ENCODE measurements at places on chromosomes 7 and 10.

GRCh38 chr7:140009735-140010134 lies 53.0 kb downstream of the PARP12 start:
- DNase-seq = no peak

- DNase-seq = no peak
These were observed 3.7 kb upstream of the IFIT1B start for GRCh38 chr10:89373916-89374711.

GRCh38 chr10:68871731-68872342 lies 29.3 kb upstream of the DDX50 start:
- peak; percentile 80 for DNase-seq

- no peak for DNase-seq
These were observed 48.6 kb downstream of the ARHGAP19 start for GRCh38 chr10:97243836-97244235.

GRCh38 chr10:88759366-88760101 lies at the start of gene LIPN:
LIPN (plus strand) TSS chr10:88760020; CDS start chr10:88761406, 1,386 bp downstream.
- DNase-seq = no peak

DNA sequence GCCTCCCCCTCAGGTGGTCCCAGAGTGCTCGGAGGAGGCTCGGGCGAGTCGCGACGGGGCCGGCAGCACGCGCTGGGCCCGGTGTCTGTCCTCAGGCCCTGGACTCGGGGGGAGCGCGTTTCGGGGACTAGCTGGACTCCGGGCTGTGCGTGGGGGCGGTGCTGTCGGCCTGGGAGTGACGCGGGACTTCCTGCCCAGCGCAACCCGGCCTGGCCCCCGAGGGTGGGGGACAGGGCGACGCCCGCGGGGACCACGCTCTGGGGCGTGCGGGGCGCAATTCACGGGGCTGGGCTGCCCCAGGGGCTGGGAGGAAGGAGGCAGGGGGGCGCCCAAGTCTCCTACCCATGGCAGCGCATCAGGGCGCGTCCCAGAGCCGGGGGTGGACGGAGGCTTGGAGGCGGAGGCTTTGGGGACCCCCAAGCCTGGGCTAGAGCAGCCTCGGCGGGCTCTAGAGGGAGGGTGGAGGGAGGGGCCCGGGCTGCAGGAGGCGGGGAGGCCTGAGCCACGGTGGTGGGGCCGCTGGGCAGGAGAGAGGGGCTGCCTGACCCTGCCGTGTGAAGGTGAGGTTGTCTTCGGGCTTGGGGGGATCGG lies 2.3 kb upstream of the VENTX start:
- DNase-seq = no peak

GRCh38 chr10:86878983-86879713 lies 78.3 kb downstream of the MMRN2 start:
- no peak for DNase-seq

DNA sequence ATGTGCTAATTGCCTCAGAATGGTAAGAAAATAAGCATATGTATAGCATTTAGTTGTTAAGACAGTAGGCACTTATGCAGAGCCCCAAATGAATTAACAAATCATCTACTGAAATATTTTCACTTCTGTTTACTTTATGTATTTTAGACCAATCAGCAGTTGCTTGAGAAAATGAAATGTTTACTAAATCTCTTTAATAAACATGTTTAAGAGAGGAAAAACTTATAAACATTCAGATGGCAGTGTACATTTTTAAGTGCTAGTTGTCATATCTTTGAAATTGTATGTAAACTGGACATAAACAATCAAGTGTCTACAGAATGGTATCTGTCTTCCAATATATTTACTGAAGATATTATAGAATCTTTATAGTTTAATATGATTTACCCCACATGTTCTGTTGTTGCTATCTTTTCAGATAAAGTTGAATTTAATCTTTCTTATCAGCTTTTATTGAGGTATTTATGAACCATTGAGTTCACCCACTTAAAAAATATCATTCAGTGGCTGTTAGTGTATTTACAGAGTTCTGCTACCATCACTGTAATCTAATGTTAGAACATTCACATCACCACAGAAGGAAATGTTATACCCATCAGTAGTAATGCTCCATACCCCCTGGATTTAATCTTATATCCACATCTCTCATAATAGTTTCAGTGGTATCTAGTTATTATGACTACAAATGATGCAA lies 264.3 kb downstream of the ADK start:
- DNase-seq = no peak

DNA sequence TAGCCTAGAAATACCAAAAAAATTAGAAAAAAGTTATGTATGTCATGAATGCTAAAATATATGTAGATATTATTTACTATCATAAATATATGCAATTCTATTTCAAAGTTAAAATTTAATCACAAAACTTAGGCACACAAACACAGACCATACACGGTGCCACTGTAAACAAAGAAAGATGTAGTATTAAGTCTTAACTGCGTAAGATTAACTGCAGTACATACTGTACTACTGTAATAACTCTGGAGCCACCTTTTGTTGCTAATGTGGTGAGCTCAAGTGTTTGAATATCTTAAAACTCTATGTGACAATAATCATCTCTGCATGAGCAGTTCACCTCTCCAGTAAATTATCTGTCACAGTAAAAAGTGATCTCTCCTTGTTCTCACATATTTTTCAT lies 23.6 kb downstream of the GDI2 start:
- no peak for DNase-seq

- no peak for DNase-seq
These were observed 9.1 kb downstream of the CREB3L2 start for GRCh38 chr7:137992550-137993394.

DNA sequence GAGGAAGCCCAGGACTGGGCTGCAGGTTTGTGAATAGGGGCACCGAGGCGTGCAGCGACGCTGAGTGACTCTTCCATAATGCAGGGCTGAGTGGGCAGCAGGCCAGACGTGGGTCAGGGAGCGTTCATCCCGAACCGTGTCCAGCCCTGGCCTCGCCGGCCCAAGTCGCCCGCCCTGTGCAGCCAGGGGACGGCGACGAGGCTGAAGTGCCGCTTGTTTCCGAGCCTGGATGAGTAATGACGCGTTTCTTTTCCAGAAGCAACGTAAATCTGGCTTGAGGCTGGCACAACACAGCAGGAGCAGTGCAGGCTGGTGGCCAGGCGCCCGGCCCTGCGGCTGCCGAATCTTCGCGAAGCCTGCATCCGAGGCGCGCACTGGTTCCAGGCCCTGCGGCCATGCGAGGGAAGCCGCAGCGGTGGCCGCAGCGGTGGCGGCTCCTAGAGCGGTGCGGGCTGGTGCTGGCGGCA lies 74.0 kb upstream of the SEC61G start:
- DNase-seq = no peak

- DNase-seq = no peak
These were observed 21.9 kb downstream of the UNC5B start for GRCh38 chr10:71234004-71234894.

- DNase-seq = no peak
These were observed 35.4 kb downstream of the CROT start for GRCh38 chr7:87380905-87381304.

GRCh38 chr7:97187067-97187466 lies 69.6 kb downstream of the SDHAF3 start:
- no peak for DNase-seq

GRCh38 chr7:27203964-27204594 lies 4.2 kb upstream of the HOXA13 start:
- DNase-seq = no peak

- DNase-seq = no peak
These were observed at the start of gene HMX2 for GRCh38 chr10:123147635-123148413. HMX2 (plus strand) TSS chr10:123148136; CDS start chr10:123148379, 243 bp downstream.

- no peak for DNase-seq
These were observed 146.5 kb downstream of the ARID5B start for GRCh38 chr10:62047960-62048383.

DNA sequence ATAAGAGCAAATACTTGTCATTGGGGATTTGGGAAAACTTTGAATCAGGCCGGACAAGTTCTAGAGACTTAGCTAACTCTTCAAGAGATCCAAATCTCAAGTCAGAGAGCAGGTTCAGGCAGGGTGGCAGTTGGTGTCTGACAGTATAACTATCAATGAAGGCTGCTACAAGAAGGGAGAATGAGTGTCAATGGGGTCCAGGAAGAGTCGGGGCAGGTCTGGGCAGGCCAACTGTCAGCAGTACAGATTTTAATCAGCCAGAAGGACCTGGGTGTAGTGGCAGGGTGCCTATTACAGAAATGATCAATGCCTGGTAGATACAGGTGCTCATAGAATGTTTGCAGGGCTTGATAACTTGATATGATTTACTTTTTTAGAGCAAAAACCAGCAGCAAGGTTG lies 751.1 kb downstream of the GRM8 start:
- DNase-seq = no peak

- no peak for DNase-seq
These were observed 21.3 kb upstream of the ZNF467 start for GRCh38 chr7:149794661-149795060.

DNA sequence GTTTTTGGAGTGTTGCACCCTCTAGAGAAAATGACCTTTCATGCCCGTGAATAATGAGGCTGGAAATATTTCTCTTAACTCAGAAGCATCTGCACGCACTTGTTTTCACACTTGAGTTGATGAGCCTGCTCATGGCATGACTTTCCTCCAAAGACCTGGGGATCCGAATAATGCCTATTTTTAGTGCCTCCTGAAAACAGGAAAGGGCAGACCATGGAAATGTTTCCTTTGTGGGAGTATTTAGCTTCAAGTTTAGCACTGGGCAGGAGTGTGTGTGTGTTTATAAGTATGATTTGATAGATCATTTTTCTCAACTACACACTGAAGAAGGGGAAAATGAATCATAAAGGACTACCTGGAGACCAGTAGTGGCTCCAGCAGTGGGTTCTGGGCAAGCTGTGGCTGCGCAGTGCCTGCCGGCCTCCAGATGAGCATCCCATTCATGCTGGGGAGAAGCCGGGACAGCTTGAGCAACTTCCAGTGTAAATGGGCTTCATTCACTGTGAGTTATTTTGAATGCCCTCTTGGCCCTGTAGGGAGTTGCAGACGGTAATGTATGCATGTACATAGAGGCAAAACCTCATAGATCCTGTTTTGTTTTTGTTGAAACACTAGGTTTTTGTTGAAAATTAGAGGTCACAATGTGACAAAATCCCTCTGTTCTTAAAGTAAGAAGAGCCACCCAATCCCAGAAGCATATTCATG lies 117.8 kb upstream of the INSYN2A start:
- no peak for DNase-seq

- DNase-seq = no peak
These were observed 208.0 kb upstream of the PPP2R2D start for GRCh38 chr10:131692686-131693334.

- DNase-seq = no peak
These were observed 46.3 kb downstream of the PLEKHA8 start for GRCh38 chr7:30074422-30075030.

GRCh38 chr7:158612546-158612945 lies 24.9 kb upstream of the PTPRN2 start:
- no peak for DNase-seq

GRCh38 chr7:155994279-155994811 lies 182.1 kb upstream of the SHH start:
- no peak for DNase-seq

DNA sequence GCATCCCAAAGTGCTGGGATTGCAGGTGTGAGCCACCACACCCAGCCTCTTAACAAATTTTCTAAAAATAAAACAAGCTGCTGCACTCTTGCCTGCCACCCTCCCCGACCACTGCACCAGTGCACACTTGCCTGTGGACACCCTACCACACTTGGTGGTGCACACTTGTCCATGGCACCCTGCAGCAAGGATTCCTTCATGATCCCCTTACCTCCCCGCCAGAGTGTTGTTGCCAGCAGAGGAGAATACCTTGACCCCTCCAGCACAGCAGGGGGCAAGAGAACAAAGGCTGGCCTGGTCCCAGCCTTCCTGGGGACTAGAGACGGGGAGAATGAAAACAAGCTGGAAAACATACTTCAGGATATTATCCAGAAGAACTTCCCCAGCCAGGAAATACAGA lies 65.9 kb upstream of the KCND2 start:
- no peak for DNase-seq

GRCh38 chr10:84140036-84140379 lies 699 bp downstream of the GHITM start:
- DNase-seq = no peak

- DNase-seq = no peak
These were observed 225.1 kb downstream of the TFEC start for GRCh38 chr7:115805458-115805857.

- no peak for DNase-seq
These were observed 158.2 kb upstream of the PRKCQ start for GRCh38 chr10:6738112-6738768.

- DNase-seq = no peak
These were observed 891.6 kb downstream of the GRM8 start for GRCh38 chr7:126361183-126361582.

DNA sequence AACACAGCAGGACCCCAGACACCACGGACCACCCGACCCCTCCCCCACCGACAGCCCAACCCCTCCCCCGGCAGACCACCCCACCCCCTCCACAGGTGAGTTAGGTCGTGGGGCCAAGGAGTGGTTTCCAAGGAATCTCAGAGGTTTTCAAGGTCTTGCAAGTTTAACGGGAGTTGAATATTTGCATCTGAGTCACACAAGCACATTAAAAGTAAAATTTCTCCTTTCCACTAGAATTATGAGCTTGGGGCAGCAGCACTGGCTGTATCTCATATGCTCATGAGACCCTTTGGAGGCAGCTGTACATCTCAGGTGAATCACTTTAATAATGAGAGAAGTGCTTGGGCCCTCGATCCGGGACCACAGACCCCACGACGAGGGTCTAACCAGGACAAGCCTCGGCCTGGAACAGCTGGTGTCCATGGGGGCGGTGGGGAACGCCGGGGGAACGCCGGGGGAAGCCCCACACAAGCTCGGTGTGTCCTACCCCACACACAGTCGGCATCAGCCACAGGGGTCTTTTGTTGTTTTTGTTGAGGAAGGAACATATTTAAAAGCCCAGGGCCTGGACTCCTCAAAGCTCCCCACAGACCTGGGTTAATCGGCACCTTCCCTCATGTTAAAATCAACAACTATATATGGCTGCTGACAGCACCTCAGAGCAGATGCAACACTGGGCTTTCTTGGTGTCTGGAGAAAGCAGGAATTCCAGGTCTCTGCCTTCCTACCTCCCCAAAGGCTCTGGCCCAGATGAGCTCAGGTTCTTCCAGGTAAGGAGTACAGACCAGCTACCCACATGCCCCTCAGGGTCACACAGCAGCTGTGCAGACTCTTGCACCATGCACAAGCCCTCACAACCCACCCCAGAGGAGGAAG lies 130.3 kb downstream of the DIP2C start:
- DNase-seq = no peak

DNA sequence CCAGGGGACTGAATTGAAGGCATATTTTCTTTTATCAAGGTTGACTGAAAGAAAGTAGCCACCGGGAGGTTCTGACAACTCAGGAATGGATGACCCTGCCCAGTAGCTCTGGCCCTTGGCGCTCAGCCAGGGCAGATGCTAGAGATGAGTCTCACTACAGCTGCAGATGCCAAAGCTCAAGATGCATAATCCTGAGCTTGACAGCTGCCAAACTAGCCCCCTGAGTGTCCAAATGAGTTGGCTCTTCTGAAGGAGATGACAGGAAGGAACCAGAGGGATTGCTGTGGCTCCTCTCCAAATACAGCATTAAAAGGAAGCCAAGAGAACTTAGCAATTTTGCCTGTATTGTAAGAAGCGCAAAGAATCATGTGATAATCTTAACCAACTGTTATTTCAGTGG lies 78.4 kb downstream of the NXPH1 start:
- no peak for DNase-seq

- DNase-seq = no peak
These were observed 9.2 kb downstream of the SGMS1 start for GRCh38 chr10:50614444-50615137.

- no peak for DNase-seq
These were observed 31.8 kb downstream of the BAMBI start for GRCh38 chr10:28709001-28709710.

- DNase-seq = no peak
These were observed 250.3 kb downstream of the CNTNAP2 start for GRCh38 chr7:146366938-146367337.

- no peak for DNase-seq
These were observed 21.4 kb upstream of the PAX2 start for GRCh38 chr10:100723770-100724530.

Data from NCI-H187 treated with DMSO at 0.1 percent for 48 hours (cell line).